Suppressor macrophage (primary cell): ENCODE measurements at places on chromosomes 13 and 19.
A peak's percentile ranks its signal among the peaks of the same experiment; 100 is the strongest.

GRCh38 chr13:26372747-26373146 is 118.8 kb downstream of the CDK8 start:
- no peak for DNase-seq

DNA sequence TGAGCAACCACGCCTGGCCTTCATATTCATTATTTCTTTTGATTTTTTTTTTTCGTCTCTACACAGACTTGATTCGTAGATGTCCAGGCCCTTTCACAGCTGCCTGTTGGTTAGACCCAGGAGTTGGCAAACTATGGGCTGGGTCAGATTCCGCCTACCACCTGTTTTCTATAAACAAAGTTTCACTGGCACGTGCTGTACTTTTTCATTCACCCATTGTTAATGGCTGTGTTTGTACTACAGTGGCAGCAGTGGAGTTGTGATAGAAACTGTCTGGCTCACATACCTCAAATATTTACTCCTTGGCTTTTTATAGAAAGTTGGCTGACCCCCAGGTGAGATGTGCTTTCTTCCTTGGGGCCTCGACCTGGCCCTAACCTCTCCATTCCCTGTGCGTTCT is 72.9 kb upstream of the TEX29 start:
- DNase-seq: no peak

- DNase-seq: peak; percentile 99
Measured at GRCh38 chr19:16327911-16328823, 3.5 kb downstream of the KLF2 start.

DNA sequence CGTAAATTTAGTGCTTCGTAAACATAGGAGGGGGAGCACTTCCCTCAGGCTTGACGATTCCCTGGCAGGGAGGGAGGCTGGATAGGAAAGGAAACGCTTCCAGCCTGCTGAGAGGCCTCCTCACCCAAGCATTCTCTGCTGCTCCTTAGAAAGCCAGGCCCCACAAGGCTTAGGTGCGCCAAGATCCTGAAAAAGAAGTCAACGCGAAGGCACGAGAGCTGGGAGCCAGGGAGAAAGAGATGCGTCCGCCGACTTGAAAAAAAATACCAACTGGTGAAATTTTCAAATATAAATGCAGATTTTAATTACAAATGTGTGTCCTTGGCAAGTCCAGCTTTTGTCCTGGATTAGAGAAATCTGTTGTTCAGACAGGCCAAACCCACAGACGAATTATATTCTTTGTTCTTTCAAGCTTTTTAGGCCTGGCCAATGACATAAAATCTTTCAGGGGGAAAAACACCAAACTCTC is 64.0 kb downstream of the ALOX5AP start:
- no peak for DNase-seq

GRCh38 chr19:28117143-28117542 is 1095.8 kb downstream of the UQCRFS1 start:
- no peak for DNase-seq
